SW480 (cell line): ENCODE measurements at places on chromosomes 11 and 22.

DNA sequence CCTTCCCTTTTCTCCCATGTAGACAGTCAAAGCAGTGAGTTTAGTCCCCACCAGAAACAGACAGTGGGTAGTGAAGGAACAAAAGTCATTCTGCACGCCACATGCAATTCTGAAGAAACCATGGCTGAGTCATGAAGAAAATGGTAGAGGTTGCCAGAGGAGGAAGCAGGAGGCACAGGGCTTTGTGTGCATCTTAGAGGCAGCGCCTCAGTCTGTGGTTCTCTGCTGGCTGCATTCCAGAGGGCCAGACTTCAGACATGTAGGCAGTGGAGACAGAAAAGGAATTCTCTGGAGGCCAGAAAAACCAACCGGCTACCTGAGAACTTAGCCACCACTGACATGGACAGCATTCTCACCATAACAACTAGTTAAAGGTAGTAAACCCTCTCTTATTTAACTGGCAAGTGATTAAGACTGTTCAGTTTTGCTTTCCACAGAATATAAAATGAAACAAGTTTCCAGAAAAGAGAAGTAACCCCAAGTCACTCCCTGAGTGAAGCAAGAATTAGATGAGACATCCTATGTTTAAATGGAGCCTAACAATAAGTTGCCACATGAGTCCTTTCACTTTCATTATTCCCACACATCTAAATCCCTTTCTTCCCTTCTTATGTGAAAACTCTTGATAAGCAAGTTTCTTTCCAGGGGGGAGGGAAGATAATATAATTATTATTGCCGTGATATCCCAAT lies 556.1 kb downstream of the SOX6 start:
- DNase-seq, result no peak

DNA sequence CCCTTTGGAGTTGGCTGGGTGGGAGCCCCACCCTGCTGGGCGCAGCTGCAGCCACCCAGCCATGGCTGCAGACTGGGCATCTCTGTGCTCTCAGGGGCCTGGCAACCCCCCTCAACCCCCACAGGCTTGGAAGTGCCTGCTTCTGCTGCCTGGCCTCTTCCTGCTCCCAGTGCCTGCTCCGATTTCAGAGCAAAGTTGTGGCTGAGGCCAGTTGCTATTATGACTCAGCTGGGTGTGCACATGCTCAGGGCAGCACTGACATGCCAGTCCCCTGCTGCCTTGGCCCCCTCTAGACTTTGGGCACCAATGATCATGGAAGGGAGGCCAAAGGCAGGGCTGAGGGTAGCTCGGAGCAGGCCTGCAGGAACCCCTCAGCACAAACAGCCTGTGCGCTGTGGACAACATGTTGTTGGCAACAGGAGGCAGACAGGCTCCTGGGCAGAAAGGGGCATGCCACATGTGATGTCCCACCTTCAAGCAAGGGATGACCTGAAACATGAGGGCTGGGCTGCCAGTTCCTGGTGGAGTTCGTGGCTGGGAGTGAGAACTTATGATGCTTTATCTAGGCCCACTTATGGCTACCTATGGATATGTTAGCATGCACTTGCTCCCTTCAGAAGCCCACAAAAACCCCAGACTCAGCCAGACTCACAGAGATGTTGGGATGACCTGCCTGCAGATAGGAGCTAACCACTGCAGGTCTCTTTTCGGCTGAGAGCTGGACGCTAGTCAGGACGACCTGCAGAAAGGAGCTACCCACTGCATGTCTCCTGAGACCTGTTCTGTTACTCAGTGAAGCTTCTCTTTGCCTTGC lies 96.4 kb upstream of the AMOTL1 start:
- DNase-seq, result no peak

- no peak for DNase-seq
Measured at GRCh38 chr11:102530558-102530957, at the start of gene MMP7. Gene MMP7, minus strand, starts transcription at chr11:102530747. Its CDS starts 47 bp downstream, at chr11:102530700.

- DNase-seq, result no peak
Measured at GRCh38 chr22:27752771-27753170, 48.8 kb downstream of the MN1 start.

GRCh38 chr11:11982975-11983374 lies 25.5 kb downstream of the DKK3 start:
- no peak for DNase-seq

GRCh38 chr22:39502789-39503409 lies 809 bp downstream of the MIEF1 start:
- DNase-seq, result no peak

DNA sequence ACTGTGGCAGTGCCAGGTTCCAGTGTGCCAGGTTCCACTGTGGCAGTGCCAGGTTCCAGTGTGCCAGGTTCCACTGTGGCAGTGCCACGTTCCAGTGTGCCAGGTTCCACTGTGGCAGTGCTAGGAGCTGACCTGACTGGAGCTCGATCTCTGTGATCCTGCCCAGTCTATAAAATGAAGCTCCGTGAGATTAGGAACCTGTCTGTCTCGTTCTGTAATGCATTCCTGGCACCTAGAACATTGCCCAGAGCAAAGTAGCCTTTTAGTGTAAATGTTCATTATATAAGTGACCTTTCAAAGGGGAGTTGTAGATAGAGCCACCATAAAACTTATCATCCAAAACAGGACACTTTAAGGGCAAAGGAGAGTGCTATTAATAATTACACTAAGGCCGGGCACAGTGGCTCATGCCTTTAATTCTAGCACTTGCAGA lies 36.0 kb downstream of the ART5 start:
- DNase-seq, result no peak

DNA sequence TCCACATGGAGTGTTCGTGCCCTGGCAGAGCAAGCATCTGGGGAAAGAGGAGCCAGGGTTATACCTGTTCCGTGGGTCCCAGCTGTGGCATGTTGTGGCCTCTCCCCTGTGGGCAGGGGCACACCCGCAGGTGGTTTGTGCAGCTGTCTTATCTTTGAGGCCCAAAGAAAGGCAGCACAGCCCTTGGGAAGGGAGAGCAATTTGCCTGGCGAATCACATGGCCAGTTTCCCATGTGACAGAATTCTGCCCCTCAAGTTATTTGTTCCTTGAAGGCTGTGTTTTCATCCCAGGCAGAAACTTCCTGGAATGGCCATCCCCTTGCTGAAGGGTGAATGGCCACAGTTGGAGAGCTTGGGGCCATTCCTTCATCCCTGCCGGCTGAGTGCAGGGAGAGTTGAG lies 16.4 kb upstream of the COX8A start:
- DNase-seq, result no peak

- no peak for DNase-seq
Measured at GRCh38 chr22:25482091-25482760, 82.2 kb upstream of the GRK3 start.

DNA sequence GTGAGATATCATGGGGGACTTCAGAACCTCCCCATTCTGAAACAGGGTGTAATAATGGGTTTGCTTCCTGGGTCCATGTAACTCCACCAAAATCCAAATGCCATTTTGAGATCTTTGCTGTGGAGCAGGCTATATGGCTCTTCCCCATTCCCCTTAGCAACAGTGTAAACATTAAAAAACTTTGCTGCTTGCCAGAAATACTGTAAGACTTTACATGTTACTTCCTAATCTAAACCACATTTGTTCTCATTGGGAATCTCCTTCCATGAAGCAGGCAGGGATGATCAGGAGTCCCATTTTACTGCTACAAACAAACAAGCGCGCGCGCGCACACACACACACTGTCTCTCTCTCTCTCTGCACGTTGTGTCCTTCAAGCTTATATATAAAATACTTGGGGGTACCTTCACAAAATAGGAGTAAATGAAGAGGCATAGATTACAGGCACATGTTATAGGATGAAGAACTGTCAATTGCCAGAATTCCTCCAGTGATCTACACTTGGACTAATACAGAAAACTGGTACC lies 86.5 kb downstream of the ANO3 start:
- DNase-seq, result no peak

GRCh38 chr11:121595717-121596161 lies 143.0 kb upstream of the SORL1-AS1 start:
- DNase-seq, result peak; percentile 8

DNA sequence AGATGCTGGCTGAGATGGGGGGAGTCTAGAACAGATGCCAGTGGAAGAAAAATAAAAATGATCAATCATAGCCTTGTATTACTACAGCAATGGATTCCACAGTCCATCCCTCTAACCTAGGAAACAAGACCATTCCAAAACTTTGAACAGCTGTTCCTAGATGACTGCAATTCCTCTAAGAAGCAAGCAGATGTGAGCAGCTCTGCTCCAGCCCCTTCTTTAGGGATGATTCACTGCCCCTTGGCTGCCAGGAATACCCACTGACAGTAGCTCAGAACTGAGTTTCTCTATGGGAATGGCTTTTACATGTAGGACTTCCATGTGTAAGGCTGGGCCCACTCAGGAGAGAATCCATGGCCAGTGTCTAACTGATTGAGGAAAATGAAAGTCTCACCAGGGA lies 943.9 kb downstream of the OPCML start:
- DNase-seq, result no peak

GRCh38 chr11:22461626-22462025 lies 123.4 kb downstream of the SLC17A6 start:
- no peak for DNase-seq

DNA sequence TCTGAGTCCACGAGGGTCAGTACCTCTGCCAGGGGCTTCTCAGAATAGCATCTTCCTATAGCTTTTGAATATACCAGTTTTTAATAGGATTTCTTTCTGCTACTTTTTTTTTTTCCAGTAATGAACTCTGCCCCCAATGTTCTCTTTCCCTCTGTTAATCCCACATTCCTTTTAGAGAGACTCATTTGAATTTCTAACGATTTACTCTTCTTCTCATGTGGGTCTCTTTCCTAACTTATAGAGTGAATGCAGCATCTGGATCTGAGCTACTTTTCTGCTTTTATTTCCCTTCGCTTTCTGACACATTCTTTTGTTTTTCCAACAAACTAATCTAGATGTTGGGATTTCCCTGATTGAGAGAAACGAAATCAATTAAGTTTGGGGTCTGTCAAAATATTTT lies 71.4 kb downstream of the INSC start:
- DNase-seq, result no peak

- peak; percentile 49 for DNase-seq
Measured at GRCh38 chr11:33891714-33892327, at the start of gene LMO2. Gene LMO2, minus strand, starts transcription at chr11:33892076. Its CDS starts 22,360 bp downstream, at chr11:33869716.

- DNase-seq, result no peak
Measured at GRCh38 chr22:46861468-46862367, 99.3 kb downstream of the TBC1D22A start.

GRCh38 chr11:133795088-133795487 lies 50.2 kb downstream of the SPATA19 start:
- DNase-seq, result no peak

DNA sequence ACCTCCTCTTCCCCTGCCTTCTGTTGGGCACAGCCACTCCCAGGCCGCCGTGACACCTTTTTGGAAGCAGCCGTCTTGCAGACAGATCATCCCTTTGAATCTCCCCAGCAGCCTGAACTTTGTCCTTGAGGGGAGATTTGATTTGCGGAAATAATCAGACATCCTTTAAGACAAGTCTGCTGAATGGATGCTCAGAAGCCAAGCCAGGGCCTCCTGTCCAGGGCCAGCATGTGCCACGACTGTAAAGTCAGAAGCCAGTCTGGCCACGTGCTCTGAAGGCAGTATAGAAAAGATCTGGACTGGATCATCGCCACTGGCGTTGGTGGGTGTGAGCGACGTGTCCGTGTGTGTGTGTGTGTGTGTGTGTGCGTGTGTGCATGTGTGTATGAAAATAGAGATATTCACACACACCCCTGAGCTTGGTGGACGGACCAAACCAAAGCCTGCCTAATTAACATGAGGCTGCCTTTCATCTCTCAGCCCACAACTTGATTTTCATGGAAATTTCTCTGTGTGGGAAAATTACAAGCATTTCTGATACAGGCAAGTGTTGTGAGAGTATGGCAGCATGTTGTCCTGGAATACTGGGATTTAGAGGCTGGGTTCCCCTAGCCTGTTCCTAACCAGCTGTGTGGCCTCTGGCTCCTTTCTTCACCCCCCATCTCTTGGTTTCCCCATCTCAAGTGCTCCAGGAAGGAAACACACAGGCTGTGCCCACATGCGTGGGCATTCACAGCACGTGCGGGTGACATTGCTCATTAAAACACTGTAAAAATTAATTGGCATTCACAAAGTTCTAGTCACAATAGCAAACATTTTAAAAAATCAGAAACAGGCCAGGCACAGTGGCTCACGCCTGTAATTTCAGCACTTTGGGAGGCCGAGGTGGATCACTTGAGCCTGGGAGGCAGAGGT lies 61.8 kb upstream of the WNT7B start:
- no peak for DNase-seq

DNA sequence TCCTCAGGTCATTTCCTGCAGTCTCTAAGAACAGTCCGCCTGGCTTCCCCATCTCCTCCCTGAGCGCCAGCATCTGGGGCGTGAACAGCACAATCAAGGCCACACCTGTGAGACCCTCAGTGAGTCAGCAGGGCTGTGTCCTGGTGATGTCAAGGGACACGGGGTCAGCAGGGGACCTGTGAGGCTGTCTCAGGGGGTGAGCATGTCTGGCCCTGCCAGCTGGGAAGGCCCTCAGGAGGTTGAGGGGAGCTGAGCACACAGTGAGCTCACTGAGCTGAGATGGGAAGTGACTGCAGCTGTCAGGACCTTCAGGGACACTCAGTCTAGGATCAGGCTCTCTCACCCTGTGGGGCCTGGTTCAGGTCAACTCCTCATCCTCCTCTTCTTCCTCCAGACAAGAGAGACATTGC lies 46.6 kb upstream of the VPREB1 start:
- no peak for DNase-seq

DNA sequence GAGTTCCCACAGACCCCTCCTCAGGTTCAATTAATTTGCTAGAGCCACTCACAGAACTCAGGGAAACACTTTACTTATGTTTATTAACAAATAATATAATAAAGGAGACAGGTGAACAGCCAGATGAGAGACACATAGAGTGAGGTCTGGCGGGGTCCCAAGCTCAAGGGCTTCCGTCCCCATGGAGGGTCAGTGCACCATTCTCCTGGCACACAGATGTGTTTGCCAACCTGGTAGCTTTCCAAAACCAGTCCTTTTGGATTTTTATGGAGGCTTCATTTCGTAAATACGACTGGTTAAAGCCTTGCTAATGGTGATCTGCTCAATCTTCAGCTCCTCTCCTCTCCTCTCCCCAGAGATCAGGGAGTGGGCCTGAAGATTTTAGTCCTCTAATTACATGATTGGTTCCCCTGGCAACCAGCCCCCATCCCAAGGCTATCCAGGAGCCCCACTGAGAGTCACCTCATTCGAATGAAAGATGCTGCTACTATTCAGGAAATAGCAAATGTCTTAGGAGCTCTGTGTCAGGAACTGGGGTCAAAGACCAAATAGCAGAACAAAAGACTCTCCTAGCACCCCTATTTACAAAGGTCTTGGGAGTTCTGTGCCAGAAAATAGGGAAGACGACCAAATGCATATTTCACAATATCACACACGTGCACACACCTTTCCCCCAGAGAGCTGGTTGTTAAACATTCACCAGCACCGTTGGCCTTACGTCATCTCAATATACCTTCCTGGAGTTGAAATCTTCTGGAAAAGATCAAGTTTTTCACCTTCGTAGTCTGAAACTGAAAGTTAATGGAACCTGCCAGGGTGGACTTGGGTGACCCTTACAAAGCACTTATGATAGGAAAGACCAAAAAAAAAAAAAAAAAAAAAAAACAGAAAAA lies 23.8 kb upstream of the CAPRIN1 start:
- no peak for DNase-seq
